Mucosa of gallbladder (tissue), 1 donor: ENCODE measurements at places on chromosomes 7 and 10. TPM values are rescaled to one million over a fixed set of nuclear protein-coding genes. Genes with fewer than 3 reads are reported as not detected.

Gene PROSER2
- 8.8 TPM for total RNA-seq

Gene LIPJ
- total RNA-seq: not detected

GRCh38 chr7:16430133-16430532 is 8.8 kb upstream of the CRPPA start:
- DNase-seq: no peak

GRCh38 chr10:62919776-62920175 is 103.6 kb upstream of the EGR2 start:
- no peak for DNase-seq

GRCh38 chr10:129942936-129943715 is 20.9 kb downstream of the EBF3 start:
- no peak for DNase-seq
